Skeletal muscle cell (primary cell): ENCODE measurements at places on chromosomes 6 and 20.

DNA sequence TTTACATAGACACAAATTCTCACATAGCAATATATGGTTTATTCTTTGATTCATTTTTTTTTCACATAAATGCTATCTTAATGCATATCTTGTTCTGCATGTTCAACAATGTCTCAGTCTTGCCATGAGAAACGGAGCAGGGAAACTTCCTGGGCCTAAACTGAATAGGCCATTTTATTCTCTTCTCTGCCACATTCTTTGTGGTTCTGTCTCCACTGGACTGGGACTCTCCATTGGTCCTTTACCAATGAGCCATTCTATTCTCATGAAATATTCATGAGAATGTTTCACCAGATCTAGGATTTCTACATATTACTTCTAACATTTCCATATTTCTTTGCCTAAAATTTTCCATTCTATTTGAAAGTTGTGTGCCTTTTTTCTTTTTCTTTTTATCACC is 42.8 kb downstream of the LAMA2 start:
- no peak for DNase-seq

GRCh38 chr20:21820045-21820444 is 114.6 kb downstream of the PAX1 start:
- DNase-seq: no peak

DNA sequence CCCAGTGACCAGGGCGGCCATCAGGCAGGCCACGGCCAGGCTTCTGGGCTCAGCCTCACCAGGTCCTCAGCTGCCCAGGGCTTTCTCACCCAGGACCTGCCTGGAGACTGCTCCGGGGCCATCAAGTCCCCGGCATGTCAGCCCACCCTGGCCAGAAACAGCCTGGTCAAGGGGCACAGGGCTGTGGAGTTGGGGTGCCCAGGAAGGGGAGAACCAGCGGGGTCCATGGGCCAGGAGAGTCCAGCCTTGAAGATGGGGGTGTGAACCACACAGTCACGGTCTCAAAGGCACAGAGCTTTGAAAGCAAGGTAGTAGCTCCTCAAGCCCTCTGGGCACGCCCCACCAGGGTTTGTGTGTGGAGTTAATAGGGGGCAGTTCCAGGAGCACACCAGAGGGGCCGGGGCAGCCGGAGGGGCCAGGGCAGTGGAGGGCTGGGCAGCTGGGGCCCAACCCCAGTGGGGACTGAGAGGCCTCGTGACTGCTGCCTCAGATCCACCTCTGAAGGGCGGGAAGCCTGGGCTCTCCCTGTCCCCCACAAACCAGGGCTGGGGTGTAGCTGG is 48.0 kb upstream of the BHLHE23 start:
- DNase-seq: no peak

- DNase-seq: no peak
Observed at GRCh38 chr20:24647713-24648112, 178.3 kb downstream of the SYNDIG1 start.

- DNase-seq: no peak
Observed at GRCh38 chr6:163974322-163974721, 559.8 kb downstream of the QKI start.

DNA sequence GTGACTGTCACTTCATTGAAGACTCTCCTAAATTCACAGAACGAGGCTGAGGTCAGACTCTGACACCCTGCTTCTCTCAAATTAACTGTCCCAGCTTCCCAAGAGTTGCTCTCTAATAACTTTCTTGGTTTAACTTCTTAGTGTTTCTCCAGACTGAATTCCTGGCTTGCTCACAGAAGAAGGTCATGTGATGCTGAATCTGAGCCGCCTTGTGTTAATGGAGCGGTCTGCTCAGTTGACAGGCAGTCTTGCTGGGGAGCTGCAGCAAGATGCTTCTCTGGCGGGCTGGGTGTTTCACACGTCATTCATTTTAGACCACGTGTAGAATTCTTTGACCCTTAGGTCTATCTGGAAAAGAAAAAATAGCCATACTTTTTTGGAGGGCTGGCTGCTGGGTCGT is 107.3 kb downstream of the FOXO3 start:
- DNase-seq: no peak

- no peak for DNase-seq
Observed at GRCh38 chr6:11288065-11288464, 55.6 kb upstream of the NEDD9 start.

DNA sequence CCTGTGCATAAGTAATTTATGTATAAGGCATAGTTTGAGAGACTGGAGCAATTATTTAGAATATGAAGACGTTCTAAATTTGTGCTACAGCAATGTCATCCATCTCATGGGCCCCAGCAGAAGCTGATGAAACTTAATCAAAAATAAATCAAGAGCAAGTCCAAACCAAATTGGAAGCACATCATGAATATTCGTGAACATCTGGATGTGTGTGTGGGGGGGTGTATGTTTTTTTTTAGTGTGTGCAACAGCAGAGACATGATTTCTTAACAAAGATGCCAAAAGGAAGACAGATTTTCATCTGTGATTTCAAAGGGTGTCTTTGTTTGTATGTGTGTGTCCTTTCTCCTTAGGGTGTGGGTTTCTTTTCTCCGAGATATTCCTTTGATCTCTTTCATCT is 58.9 kb downstream of the SASH1 start:
- no peak for DNase-seq

DNA sequence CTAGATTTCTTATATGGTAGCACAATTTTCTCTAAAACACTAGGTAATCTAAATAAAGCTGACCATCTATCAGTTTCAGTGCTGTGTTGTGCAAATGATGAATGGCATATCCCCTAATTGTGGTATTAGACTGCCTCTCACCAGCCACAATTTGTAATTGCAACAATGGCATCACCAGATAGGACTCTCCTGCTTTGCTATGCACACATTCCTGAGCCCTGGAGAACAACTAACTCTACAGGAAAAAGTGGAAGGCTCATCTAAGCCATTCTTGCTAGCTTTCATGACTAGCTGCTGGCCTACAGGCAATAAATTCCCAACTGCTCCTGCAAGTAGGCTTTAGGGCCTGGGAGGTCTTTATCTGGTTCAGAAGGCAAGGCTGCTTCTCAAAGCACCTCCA is 974.1 kb downstream of the EYS start:
- DNase-seq: no peak

DNA sequence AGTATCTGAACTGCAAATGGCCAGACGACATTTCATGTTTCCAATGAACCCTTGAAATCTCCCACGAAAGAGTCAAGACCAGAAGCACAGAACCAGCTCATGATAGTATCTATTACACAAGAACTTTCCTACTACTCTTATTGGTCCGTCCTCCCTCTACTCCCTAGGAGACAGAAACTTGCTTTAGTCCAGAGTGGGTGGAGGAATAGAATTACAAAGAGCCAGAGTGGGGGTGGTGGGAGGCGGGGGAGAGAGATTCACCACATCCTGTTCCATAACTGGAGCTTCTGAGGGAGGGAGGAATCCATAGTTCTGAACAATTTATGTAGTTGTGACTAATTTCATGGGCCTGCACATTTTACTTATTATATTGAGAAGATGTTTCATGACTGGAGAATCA is 18.5 kb upstream of the WFDC10A start:
- DNase-seq: peak; percentile 82

DNA sequence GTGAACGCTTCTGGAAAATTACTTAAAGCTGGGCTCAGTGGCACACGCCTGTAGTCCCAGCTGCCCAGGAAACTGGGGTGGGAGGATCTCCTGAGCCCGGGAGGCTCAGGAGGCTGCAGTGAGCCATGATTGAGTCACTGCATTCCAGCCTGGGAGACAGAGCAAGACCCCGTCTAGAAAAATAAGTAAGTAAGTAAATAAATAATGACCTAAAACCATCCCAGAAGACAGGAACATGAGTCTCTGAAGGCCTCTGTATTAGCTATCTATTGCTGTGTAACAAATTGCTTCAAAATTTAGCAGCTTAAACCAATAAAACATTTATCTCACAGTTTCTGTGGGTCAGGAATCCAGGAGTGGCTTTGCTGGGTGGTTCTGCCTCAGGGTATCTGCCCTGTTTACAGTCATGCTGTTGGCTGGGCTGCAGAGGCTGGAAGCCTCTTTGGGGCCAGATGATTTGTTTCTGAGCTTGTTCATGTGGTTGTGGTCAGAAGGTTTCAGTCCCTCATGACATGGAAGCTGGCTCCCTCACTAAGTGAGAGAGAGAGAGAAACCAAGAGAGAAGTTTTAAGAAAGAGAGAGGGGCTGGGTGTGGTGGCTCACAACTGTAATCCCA is 48.4 kb upstream of the NCOA3 start:
- peak; percentile 56 for DNase-seq

- DNase-seq: no peak
Observed at GRCh38 chr20:38554986-38555385, 26.0 kb upstream of the ADIG start.

DNA sequence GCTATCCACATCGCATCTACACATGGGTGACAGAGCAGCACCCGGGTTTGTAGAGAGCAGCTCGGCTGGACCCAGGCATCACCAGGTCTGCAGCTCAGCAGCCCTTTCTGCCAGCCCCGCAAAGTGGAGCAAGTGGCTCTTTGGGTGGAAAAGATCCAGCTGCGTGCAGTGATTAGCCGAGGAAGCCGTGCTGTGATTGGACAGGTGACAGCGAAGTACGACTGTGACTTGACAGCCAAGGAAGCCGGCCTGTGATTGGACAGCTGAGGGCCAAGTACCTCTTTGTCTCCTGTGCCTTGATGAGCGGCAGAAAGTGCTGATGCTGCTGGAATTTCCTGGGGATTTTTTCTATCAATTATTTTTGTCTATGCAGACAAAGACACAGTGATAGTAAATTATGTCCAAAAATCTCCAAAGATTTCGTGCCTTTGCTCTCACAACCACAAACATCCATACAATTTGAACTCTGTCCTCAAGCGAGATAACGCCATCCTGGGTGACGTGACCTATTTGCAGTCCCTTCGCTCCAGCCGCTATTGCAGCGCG is 62.3 kb upstream of the GPR31 start:
- DNase-seq: no peak

- no peak for DNase-seq
Observed at GRCh38 chr20:57772349-57772964, 62.6 kb upstream of the PMEPA1 start.

DNA sequence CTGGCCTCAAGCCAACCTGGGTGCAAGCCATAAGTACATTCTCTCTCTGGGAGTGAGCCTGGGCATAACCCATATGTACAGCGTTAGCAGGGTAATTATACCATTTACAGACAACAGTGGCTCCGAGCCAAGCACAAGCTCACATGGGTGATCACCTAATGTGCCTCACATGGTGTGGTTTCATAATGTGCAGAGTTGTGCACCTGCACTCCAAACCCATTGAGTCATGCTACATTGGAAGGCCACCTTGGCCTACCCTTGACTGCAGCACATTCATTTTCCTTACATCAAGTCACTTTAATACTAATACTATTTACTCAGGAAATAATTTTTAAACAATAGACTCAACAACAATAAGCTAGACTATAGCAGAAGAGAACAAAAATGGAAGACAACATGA is 194.5 kb upstream of the PLN start:
- no peak for DNase-seq

- DNase-seq: no peak
Observed at GRCh38 chr20:48158014-48158413, 372.7 kb upstream of the SULF2 start.

DNA sequence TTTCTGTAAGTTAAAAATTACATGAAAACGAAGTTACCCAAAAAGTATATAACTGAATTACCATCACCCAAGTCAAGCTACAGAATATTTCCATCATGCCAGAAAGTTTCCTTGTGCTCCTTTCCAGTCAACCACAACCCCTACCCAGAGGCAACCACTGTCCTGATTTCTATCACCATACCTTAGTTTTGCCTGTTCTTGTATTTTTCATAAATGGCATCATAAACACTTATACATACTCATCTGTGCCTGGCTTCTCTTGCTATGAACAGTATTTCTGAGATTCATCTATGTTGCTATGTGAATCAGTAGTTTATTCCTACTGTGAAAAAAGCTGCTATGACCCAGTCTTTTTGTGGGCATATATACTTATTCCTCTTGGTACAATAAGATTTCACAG is 7.4 kb downstream of the FKBP5 start:
- no peak for DNase-seq

- DNase-seq: no peak
Observed at GRCh38 chr6:13334953-13335352, 6.6 kb upstream of the TBC1D7 start.

DNA sequence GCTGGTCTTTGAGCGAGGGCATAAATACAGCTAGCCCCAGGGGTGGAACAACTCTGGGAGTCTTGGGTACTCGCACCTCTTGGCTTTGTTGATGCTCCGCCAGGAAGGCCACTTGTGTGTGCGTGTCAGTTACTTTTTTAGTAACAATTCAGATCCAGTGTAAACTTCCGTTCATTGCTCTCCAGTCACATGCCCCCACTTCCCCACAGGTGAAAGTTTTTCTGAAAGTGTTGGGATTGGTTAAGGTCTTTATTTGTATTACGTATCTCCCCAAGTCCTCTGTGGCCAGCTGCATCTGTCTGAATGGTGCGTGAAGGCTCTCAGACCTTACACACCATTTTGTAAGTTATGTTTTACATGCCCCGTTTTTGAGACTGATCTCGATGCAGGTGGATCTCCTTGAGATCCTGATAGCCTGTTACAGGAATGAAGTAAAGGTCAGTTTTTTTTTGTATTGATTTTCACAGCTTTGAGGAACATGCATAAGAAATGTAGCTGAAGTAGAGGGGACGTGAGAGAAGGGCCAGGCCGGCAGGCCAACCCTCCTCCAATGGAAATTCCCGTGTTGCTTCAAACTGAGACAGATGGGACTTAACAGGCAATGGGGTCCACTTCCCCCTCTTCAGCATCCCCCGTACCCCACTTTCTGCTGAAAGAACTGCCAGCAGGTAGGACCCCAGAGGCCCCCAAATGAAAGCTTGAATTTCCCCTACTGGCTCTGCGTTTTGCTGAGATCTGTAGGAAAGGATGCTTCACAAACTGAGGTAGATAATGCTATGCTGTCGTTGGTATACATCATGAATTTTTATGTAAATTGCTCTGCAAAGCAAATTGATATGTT is 19.2 kb downstream of the IRF4 start:
- DNase-seq: no peak

- no peak for DNase-seq
Observed at GRCh38 chr20:50347284-50348063, 156.8 kb downstream of the CEBPB start.

- DNase-seq: no peak
Observed at GRCh38 chr20:14878676-14879019, 541.2 kb upstream of the FLRT3 start.

- DNase-seq: no peak
Observed at GRCh38 chr6:138393871-138394783, 9.9 kb upstream of the HEBP2 start.

DNA sequence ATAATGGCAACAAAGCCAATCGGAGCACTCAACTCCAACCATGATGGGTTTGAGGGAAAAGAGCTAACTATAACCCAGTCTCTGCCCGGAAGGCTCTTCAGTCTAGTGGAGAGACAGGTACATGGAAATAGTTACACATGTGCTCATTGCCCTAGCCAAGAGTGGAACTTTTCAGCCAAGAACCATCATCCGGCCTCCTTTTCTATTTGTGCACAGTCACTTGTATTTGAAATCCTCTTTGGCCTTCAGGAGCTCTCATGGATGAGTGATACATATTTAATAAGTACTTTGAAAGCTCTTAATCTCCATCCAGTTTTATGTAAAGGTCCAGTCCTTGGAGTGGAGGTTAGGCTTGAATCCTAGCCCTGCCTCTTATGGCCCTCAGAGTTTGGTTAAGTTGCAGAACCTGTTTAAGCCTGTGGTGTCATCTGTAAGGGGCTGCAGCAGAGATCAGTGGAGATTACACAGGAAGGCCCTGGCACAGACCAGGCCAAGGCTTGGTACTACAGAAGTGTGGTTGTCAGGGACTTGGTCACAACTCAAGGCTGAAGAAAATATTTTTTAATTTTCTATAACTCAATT is 72.3 kb upstream of the SMLR1 start:
- DNase-seq: no peak
